ENCODE measurements at places on chromosomes 2 and 18.
A peak's percentile ranks its signal among the peaks of the same experiment; 100 is the strongest.

DNA sequence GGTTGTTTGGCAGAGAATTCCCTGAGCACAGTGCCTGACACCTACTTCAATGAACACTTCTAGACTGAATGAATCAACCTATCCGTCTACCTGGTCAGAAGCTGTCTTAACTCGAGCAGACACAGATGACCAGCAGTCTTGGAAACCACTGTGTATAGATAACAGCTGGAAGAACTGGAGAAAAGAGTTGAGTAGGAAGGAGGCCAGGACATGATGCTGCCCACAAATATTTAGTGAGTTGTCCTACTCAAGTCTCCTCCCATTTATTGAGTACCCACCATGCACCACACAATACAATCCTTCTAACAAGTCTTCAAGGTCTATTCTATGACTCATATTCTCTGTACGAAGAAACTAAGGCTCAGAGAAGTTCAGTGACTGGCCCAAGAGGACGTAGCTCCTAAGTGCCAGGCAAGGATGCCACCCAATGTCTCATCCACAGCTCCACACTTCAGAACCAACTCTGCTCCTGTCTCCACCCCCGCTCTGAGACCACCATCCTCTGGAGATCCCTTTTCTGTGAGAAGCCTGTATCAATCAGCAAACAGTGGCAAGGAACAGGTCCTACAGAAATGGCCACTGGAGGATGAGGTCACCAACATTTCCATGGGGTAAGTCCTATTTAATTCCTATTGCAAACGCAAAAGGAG is 62.2 kb downstream of the GALNT14 start:
- DNase-seq = no peak

GRCh38 chr2:6590442-6590841 is 275.3 kb downstream of the CMPK2 start:
- no peak for DNase-seq

DNA sequence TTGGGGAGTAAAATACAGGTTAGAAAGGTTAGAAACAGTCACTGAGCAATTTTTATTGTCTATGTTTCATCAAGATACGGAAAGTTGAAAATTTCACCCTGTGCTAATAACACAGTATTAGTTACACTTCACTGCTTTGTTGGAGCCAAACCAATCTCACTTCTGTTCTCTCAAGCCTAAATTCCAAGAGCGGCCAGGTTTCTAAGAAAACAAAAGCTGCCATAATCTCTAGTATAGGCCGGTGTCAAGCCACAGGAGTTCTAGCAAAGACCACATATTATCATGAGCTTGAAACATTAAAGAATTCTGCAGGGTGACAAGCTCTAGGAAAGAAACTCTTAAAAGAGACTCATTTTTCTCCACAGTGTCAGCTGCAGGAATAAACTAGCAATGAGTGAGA is 128.7 kb downstream of the TXNL1 start:
- peak; percentile 48 for DNase-seq

- peak; percentile 67 for DNase-seq
Observed at GRCh38 chr18:11163665-11164064, 14.3 kb upstream of the PIEZO2 start.

DNA sequence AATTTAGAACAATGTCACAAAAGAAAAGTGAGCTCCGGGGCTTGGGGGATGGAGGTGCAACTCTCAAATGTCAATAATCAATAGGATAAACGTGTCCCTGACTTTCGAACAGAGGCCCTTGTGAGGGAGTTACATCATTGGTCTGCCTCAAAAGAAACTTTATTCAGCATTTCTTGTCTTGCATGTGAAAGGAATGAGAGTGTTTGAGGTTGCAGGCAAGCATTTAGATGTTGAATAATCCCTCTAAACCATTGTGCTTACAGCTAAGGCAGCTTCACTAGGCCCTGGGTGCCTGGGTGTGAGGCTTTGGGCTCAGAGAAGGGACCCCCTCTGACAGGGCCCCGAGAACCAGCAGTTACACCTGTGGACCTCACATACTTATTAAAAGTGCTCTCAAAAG is 28.6 kb upstream of the FHL2 start:
- DNase-seq = no peak

DNA sequence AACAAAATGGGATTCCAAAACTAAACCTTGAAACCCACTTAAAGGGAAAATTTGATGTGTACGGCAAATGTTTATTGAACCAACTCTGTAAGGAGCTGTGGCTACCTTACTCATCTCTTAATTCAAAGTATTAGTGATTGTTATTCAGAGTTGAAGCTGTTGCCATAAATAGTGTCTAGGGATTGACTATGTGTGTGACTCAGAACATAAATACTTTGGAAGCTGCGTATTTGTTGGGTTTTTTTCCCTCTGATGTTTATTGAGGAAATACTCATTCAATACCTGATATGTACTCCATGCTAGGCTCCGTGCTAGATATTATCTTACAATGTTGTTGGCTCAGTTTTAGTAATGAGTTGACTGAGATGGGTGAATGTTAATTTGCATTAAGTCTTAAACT is 90.4 kb downstream of the PTRHD1 start:
- no peak for DNase-seq

DNA sequence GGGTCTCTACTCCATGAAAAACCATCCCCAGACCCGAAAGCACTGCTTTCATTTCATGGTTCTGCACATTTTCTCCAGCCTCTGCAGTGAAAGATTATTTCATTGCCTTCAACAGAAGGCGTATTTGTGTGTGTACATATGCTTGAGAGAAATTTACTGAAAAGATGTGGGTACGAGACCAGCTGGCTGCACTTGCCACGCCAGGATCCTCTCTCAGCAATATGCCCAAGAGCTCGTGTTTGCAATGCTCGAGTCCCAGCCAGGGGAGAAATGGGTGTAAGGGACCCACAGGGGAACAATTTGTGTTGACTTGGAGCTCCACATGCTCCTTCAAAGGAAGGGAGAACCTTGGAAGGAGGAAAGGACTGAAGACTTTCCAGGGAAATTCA is 37.3 kb downstream of the TMEM177 start:
- no peak for DNase-seq

GRCh38 chr18:43830947-43831346 is 553.7 kb upstream of the SYT4 start:
- no peak for DNase-seq

DNA sequence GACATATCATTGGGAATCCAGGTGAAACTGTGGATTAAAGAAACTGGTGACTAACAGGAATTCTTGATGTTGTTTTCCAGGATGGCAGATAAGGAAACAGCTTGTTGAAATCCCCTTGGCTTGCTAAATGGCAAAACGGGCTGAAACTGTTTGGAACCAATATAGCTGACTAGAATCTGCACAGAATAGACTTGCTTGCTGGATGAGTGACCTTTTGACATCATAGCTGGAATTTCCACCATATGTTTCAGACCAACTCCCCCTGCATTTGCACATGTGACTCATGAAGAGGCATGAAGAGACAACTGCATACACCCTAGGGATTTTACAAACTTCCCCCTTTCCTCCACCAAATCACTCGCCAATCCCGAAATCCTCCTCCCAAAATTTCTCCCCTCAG is 87.7 kb upstream of the LYPD1 start:
- no peak for DNase-seq

DNA sequence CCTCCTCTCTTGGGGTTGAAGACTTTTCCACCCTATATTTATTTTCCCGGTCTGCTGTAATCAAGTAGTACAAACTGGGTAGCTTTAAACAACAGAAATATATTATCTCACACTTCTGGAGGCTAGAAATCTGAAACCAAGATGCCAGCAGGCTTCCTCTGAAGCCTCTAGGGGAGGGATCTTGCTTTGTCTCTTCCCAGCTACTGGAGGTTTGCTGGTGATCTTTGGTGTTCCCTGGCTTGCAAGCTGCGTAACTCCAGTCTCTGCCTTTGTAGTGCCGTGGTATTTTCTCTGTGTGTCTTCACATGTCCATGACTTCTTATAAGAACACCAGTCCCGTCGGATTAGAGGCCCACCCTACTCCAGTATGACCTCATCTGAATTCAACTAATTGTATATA is 44.4 kb downstream of the MYO3B start:
- DNase-seq = peak; percentile 54
